ENCODE measurements at places on chromosomes 12 and 14. TPM values are rescaled to one million over a fixed set of nuclear protein-coding genes. Genes with fewer than 3 reads are reported as not detected.

DNA sequence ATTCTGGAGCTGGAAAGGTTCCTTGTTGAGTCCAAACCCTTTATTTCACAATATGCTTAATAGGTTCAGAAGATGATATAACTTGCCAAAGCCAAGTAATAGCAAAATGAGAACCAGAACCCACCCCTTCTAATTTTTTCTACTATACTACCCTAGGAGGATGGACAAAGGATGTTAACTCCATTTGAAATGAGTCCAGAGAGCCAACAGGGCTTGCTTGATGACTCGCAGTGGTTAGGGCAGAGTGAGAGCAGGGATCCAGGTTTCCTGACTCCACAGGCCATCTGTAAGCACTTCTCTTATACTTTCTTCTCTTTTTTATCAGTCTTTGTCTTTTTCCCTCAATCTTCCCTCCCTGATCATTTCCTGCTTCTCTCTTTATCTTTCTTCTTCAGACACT, 668.1 kb downstream of the MED13L start:
- no peak for DNase-seq

The PTPRQ gene
- not detected for total RNA-seq

DNA sequence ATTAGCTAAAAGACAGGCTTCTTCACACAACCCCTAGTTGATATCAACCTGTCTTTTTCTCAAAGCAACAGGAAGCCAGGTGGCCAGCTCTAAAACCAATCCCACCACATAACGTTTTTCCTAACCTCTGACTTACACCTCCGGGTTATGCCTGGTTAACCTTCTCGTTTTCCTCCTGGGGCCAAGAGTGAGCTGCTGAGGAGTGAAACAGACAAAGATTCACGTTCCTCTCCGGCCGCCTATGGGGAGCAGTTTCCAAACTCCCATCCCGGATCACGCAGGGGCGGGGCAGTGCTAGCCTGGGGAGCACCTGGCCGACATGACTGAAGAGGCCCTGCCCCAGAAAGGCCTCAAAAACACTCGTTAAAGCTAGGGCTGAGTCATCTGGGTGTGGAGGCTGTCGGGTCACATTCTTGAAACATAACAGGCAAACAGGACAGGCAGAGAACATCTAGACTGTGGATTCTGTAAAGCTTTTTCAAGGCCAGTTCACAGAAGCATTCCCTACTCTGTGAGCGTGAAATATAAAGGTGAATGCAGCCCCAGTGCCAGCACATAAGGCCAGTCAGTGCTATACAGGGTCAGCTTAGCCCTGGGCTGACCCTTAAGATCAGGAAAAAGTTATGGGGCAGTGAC, 25.9 kb upstream of the LGALS3 start:
- DNase-seq: peak; percentile 67

GRCh38 chr12:64625243-64626077, 15.2 kb downstream of the RASSF3 start:
- DNase-seq: peak; percentile 52

DNA sequence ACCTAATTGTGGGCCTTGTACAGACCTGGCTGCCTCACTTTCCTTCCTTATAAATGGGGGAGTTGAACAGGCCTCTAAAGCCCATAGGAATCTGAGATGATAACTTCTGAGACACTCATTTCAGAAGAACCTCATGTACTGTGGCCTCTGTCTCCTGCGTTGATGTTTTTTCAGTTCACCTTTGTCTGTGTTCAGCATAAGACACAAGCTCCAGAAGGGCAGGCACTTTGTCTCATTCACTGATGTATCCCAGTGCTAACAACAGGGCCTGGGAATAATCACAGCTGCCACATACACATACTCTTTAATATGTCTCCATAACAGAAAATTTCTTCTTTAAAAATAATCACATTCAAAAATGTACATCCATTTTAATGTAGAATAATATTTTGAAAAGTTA, 3.3 kb downstream of the FGD6 start:
- DNase-seq: no peak

The IL31 gene
- not detected for total RNA-seq

The CHST11 gene
- 17.0 TPM for total RNA-seq

The GYS2 gene
- not detected for total RNA-seq

GRCh38 chr12:57836442-57837375, 9.8 kb downstream of the CTDSP2 start:
- DNase-seq: no peak

DNA sequence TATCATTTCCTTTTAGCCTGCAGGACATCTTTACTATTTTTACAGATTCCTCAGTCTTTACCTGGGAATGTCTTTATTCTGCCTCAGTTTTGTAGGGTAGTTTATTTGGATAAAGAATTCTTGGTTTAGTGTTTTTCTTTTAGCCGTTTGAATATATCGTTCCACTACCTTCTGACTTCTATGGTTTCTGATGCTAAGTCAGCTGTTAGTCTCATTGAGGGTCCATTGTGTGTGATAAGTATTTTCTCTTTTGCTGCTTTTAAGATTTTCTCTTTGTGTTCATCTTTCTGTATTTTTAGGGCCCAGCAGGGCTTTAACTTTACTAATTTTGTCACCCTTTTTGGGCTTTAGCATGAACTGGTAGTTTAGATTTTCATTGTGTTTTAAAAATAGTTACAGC, 113.5 kb downstream of the MNAT1 start:
- DNase-seq: no peak

DNA sequence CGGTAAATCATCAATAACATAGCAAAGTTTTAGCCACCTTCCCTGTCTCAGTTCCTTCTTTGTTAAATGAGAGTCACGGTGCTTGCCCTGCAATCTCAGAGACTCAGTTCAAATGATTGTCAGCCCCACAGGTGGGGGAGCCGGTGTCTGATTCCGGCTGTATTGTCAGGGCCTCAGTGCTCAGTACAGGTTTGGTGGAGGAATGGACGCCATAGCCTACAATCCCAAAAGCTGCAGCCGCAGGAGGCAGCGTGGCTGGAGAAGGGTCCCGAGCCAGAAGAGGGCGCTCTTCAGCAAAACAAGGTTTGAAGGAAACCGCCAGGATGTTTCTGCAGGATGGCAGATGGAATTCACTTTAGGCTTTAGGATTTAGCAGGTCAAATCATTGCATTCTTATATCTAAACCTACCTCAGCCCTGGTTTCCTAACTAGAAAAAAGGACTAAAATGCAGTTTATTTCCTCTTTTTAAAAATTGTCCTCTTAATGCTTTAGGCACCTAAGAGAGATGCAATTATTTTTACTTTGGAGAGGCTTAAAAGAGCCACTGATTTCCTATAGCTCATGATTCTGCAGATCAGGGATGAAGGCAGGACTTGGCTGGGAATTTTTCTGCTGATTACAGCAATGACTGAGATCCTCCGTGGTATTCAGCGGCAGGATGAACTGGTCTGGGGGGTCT, 29.2 kb downstream of the FOS start:
- peak; percentile 73 for DNase-seq

The TAS2R46 gene
- total RNA-seq: not detected

The SLC5A8 gene
- total RNA-seq: 0.54 TPM

DNA sequence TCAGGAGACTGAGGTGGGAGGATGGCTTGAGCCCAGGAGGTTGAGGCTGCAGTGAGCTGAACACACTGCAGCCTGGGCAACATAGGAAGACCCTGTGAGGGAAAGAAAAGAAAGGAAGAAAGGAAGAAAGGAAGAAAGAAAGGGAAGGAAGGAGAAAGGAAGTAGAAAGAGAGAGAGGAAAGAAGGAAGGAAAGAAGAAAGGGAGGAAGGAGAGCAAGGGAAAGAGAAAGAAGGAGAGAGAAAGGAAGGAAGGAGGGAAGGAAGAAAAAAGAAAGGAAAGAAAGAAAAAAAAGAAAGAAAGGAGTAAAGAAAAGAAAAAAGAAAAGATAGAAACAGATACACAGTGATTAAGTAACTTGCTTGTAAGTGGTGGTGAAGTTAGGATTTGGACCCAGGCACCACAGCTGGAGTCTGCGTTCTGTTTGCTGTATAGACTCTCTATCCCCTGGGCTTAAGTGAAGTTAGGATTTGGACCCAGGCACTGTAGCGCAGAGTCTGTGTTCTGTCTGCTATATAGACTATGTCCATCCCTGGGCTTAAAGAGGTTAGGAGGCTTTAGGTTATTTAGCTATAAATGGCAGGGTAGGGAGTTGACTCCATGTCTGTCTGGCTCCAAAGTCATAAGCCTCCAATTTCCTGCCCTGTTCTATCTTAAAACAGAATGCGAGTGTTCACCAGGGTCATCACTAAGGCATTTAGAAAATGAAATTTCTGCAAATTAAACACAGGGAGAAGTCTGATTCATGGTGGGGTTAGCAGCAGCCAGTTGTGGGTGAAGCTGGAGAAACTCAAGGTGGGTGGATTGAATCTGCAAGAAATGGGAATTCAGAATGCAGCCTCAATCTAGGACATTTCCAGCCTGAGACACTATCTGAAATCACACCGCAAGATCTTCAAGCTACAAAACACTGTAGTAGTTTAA, 13.3 kb upstream of the C12orf75 start:
- DNase-seq: no peak

The RND1 gene
- 0.80 TPM for total RNA-seq

DNA sequence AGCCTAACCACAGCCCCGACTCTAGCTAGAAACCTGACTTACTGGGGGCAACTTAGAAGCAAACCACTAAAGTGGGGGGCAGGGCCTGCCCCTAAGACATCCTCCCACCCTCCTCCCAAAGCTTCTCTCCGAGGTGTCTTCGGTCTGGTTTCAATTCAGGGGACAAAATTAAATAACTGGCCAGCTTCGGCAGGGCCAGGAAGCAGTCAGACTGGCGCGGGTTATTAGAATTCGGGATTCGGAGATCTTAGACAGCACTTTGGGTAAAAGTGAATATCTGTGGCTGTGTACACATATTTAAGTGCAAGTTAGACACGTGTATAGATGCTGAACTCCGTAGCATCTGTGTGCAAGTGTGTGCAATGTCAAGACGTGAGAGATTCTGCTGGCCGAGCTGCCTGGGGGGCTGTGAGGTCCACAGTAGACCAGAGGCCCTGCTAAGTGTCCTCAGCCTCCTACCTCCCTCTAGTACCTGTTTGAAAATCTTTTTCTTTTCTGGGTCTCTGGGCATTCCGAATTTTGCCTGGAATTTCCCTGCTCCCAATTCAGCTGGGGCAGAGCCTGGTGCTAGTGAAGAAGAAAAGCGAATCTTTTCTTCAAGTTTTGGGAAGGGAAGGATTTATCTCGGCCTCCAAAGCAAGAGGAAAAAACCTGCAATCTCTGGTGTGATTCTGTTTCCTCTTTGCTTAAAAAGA, 4.0 kb upstream of the HOXC10 start:
- DNase-seq: no peak

DNA sequence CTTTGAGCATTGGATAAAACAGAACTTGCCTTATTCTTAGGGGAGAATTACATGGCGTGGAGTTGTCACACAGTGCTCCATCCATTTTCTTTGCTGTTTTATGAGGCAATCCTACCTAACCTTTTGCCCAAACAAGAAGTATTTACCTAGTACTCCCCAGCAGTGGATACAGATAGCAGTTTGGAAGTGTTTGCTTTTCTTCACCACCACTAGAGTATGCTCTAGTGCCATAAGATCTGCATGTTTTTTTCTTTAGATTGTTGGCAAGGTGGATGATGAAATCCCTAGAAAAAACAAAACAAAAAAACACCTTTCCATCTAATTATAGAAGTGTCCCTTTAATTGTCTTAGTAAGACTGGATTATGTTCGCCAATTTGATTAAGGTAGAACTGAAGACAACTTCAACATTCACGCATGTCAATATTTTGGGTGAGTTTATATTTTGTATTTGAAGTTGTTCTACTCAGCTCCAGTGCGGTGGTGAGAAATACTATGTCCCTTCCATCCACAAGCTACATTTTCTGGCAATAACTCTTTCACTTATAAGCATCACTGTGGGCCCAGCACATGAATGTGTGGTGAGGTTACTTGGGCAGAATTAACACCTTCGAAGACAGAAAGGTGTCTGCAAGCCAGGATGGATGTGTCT, 23.6 kb upstream of the TMEM260 start:
- DNase-seq: no peak

- DNase-seq: no peak
These were observed 262.6 kb upstream of the BTG1 start for GRCh38 chr12:92408072-92408900.

GRCh38 chr14:75340921-75341320, 62.3 kb downstream of the FOS start:
- DNase-seq: peak; percentile 87

GRCh38 chr12:88816201-88816600, 235.9 kb upstream of the KITLG start:
- DNase-seq: no peak

The FOXM1 gene
- total RNA-seq: 7.2 TPM

DNA sequence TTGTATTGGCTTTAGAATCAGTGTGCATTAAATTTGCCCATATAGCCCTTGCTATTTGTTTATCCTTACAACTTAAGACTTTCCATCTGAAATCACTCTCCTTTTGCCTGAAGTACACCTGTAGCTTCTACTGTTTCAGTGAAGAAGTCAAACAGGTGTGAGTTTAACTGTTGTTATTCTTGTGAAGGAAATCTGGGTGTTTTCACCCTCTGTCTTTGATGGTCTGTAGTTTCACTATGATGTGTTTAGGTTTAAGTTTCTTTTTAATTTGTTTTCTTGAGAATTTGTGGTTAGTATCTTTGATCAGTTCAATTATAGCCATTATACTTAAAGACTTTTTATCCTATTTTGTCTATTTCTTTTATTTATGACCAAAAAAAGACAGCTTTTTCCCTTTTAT, 68.9 kb upstream of the BBS10 start:
- no peak for DNase-seq

The GLT8D2 gene
- 6.1 TPM for total RNA-seq

GRCh38 chr12:89859508-89860220, 151.0 kb upstream of the ATP2B1 start:
- no peak for DNase-seq

GRCh38 chr12:47795121-47795813, 22.2 kb downstream of the SLC48A1 start:
- no peak for DNase-seq

The OVCH1 gene
- 0.40 TPM for total RNA-seq

DNA sequence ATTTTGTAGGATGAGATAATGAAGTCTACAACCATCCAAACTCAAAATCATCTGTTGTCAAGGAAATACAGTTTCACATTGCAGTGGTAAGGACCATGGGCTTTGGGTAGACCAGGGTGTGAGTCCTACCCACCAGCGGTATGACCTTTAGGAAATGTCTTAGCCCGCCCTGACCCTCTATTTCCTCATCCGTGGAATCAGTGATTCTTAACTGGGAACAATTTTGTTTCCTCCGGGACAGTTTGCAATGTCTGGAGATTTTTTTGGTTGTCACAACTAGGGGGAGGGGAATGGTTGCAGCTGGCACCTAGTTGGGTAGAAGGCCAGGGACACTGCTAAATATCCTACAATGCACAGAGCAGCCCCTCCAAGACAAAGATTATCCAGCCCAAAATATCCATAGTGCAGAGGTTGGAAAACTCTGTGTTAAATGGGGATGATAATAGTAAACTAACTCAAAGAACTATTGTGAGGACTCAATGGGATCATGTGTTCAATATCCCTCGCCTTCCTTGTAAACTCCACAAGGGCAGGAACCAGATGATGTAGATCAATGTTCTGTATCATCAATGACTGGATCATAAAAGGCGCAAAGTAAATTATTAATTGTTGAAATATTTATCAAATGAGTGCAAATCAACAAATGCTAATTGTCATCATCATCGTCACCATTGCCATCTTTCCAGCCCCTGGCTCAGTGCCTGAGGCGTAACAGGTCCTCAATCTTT, 15.7 kb upstream of the IFT81 start:
- DNase-seq: no peak
